ENCODE measurements at places on chromosomes 7 and 10. TPM values are rescaled to one million over a fixed set of nuclear protein-coding genes. Genes with fewer than 3 reads are reported as not detected.

DNA sequence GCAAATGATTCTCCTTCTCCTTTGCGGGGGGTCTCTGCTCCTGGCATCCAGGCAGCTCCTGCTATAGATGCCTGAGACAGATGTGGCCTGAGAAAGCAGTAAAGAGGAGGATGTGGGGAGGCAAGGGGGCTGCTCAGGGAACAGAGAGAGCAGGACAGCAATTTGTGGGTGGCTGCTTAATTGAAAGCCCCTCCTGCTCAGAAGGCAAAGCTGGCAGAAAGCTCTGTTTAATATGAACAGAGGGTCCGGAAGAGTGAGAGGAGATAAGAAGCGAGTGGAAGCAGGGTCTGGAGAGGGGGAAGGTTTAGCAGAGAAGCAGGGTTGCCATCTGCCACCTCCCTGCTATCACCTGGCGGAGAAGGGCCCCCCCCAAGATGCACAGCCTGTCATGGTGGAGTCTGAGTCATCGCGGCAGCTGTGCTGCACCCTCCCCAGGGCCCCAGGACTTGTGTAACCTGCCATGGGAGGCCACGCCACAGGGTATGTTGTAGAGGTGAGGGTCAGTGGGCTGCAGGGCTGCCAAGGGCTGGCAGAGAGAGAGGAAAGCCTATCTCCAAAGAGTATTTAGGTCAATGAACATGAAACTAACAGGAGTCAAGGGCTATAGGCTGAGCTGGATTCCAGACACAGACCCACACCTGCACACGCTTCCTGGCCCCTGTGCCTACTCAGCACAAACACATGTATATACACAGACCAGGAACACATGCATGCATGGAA lies 1109.8 kb upstream of the AUTS2 start:
- DNase-seq, result no peak

DNA sequence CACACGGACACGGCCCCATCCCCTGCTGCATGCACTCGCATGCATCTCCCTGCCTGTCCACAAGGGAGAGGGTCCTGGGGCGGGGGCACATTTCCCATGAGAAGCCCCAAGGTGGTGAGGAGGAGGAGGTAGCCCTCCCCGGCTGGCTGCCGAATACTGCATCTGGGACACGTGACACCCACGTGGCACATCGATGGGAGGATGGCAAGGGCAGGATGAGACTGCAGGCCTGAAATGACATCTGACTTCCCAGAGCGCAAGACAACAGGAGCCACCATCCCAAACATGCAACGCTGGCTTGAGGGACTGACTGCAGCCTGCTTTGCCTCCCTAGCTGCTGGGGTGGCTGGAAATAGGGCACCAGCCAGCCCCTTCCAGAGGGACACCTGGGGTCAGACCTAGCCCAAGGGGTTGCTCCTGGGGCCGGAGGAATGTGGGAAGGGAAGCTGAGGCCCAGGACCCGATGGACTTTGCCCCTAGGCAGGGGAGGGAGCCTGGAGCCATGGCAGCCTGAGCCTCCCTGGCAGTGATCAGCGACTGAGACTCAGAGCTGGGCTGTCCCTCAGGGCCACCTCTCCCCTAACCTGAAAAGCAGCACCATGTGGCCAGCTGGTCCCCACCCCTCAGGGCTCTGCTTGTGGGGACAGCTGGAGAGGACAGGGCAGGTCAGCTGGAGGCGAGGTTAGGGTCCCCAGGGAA lies 16.1 kb downstream of the BUD23 start:
- DNase-seq, result no peak

DNA sequence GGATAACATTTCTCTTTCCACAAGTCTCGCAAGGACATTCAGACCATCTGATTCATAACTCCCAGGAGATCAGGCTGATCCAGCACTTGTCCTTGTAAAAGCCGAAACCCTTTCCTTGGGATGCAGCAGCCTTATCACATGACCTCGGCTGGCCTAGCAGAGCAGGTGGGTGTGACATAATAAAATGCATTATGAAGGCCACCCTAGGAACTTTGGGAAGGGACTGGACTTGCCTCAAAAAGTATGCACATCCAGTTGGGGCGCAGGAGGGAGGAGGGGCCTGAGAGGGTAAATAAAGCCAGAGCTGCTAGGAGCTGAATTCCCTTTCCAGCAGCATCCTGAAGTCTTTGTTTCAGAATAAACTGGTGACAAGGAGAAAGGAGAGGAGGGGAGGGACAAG lies 260.8 kb downstream of the SNX13 start:
- no peak for DNase-seq

Gene PRLHR
- total RNA-seq, result not detected

Gene NUDT1
- 83.1 TPM for total RNA-seq

Gene KIAA1217
- total RNA-seq, result not detected

Gene SHH
- not detected for total RNA-seq

Gene IKZF5
- 20.3 TPM for total RNA-seq

DNA sequence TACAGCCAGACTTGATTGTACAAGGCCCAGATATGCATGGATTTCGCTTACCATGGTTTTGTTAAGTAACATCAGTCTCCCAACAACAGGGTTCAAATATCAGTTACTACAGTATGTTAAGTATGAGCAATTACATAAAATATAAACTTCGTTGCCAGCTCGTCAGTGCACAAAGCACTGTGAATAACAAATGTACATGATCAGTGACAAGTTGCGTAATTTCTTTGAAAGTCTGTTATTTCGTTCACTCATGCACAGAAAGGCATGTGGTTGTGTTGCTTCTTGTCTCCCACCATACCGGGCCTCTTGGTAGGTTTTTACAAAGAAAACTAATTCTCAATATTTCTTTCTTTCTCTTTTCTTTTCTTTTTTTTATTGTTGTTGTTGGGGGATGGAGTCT lies 12.5 kb upstream of the ZNF487 start:
- no peak for DNase-seq

Gene CYP3A7
- total RNA-seq, result not detected

GRCh38 chr10:12503311-12503710 lies 154.0 kb downstream of the CAMK1D start:
- DNase-seq, result no peak

Gene PON3
- not detected for total RNA-seq

GRCh38 chr10:91077549-91078071 lies 142.9 kb upstream of the PCGF5 start:
- no peak for DNase-seq

DNA sequence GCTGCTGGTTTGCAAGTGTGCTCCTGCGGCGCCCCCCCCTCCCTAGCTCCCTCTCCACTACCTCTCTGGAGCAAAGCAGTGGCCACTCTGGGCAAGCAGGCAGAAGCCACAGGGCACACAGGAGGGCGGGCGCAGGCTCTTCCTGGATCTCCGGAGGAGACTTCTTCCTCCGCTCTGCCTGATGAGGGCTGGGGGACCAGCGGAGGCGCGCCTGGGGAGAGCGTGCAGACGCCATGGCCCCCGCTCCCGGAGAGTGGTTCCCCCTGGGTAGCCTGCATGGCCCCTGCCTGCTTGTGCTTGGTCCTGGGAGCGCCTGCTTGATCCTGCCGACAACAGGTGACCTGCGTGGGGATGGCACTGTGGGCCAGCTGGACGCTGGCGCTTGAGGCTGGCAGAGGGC lies 29.0 kb downstream of the ANKMY2 start:
- DNase-seq, result no peak

DNA sequence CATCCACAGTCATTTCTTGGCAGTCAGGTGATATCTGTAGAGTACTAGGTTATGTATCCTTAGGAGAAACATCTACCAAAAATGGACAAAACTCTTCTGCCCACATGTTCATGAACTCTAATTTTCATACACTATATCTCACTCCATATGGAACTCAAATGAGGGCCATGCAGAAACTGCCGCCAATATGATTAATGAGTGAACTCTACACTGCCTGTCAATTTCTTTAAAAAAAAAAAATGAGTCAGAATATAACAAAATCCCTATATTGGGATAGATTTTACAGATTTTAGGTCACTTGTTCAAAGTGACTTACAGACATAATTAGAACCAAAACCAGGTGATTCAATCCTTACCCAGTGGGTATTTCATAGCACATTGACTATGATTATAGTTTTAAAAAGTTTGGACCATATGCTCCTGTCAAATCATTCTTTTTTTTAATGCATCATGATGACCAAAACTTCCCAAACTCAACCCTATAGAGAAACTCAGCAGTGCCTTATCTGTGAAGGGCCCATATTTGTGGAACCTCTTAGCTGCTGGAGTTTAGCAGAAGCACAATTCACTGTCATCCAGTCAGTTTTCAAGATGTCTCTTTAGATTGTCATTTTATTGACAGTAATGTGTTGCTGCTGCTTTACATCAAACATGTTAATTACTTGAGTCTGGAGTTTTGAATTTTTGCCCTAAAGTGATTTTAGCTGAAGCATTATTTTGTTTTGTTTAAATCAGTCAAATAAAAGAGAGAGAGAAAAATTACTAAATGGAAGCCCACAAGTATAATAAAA lies 11.1 kb downstream of the LRRN3 start:
- DNase-seq, result no peak

- DNase-seq, result no peak
These were observed 89.4 kb downstream of the OAT start for GRCh38 chr10:124329362-124329761.

GRCh38 chr7:116161728-116162127 lies 48.6 kb upstream of the TES start:
- no peak for DNase-seq

DNA sequence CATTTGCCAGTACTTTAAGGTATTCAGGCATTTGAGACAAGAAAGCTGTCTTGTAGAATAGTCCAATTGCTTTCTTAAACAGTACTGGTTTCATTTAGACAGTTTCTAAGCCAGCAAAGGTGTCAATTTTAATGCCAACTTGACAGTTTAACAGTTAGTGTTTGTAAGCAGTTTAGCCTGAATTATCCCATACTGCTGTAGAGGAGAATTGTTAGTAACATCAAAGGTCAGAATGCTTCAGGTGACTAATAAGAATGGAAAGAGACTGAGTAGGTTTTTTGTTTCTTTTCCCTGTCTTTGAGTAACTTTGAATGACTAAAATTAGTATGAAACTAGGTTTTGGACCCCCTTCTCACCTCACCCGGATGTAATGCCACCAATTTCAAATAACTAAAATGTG lies 29.5 kb upstream of the VDAC2 start:
- no peak for DNase-seq

Gene CALML3
- not detected for total RNA-seq

Gene GIGYF1
- total RNA-seq, result 51.4 TPM

GRCh38 chr7:91553410-91553895 lies 289.2 kb downstream of the FZD1 start:
- no peak for DNase-seq

Gene PLAC9
- not detected for total RNA-seq

Gene ASB15
- total RNA-seq, result not detected

GRCh38 chr7:33351709-33352108 lies 222.3 kb downstream of the BBS9 start:
- DNase-seq, result no peak

GRCh38 chr10:128062881-128063563 lies 63.2 kb downstream of the MKI67 start:
- DNase-seq, result peak; percentile 43

- DNase-seq, result no peak
These were observed 286.9 kb upstream of the DKK1 start for GRCh38 chr10:52027055-52027705.

DNA sequence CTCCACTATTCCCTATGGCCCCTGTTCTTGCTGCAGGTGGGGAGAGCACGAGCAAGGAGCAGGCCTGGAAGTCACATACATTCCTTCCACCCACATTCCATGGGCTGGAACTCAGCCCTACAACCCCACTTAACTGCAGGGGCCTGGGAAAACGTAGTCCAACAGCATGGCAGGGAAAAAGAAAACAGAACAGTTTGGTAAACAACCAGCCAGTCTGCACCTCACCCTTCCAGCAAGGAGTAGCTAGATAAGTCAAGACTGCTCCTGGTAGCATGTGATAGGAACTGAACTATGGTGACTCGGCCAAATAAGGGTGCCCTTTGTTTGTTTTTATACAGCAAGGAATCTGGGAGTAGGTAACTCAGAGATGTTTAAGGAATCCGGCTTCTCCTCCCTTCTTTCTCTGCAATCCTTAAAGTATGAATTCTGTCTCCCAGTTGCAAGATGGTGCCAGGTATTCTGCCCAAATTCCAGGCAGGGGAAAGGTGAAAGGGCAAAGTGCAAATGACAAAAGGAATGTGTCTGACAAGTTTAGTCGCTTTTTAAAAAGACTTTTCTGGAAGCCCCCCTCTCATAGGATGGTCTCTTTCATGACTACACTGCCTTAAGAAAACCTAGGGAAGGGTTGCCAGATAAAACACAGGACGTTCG lies 311.7 kb upstream of the NEBL start:
- no peak for DNase-seq

DNA sequence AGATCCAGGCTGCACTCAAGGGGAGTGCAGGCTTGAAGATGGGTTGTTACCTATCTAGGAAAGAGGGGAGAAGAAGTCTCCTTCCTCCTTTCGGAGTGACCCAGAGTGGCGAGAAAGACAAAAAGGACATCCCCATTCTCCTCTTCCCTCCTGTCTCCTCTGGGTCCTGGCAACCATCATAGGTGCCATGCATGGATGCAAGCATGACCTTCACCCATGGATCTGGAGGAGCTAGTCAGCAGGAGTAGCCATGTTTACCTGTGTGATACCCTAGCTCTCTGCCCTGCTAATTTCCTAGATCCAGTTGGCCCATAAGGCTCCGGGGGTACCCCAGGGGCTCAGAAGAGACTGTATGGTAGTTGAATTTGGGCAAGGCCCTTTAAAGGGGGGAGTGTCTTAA lies 17.2 kb upstream of the CROT start:
- DNase-seq, result no peak

Gene ENTPD1
- total RNA-seq, result 6.7 TPM

- no peak for DNase-seq
These were observed 157.3 kb upstream of the NPVF start for GRCh38 chr7:25385506-25386136.

- peak; percentile 30 for DNase-seq
These were observed 15.9 kb upstream of the ADCK2 start for GRCh38 chr7:140656548-140657515.

DNA sequence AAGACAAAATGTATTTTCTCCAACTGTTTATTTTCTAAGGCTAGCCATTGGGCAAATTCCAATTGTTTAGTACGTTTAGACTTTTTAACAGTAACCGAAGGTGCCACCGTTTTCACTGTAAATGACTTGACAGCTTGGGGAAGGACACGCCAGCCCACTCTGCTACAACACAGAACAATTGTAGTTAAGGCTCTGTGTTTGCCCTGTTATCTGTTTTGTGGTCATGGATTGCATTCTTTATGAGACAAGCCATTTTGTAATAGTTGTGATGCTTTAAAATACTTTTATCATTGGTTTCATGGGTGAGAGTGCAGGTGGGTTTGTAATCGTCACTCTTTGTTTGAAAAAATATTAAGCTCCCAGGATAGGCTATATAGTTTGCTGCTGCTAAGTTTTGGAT lies 6.6 kb upstream of the PITRM1 start:
- DNase-seq, result no peak

GRCh38 chr7:26616235-26616634 lies 248.2 kb downstream of the SKAP2 start:
- no peak for DNase-seq

GRCh38 chr10:110413049-110413783 lies 84.5 kb upstream of the DUSP5 start:
- DNase-seq, result no peak

All from CD8-positive, alpha-beta memory T cell (primary cell).